ENCODE measurements at places on chromosomes 12 and 14. TPM values are rescaled to one million over a fixed set of nuclear protein-coding genes. Genes with fewer than 3 reads are reported as not detected.

The HOXC12 gene
- not detected for total RNA-seq

The GPR68 gene
- total RNA-seq, result 2.2 TPM

The OR6C2 gene
- not detected for total RNA-seq

The SLC17A8 gene
- 2.0 TPM for total RNA-seq

The SYCP3 gene
- 0.49 TPM for total RNA-seq

The CLEC9A gene
- not detected for total RNA-seq

The SIX6 gene
- total RNA-seq, result not detected

The INSM2 gene
- total RNA-seq, result 0.25 TPM

The ACOT2 gene
- total RNA-seq, result 21.4 TPM

The SIX4 gene
- total RNA-seq, result 0.49 TPM

The IFNG-AS1 gene
- total RNA-seq, result not detected

The RHEBL1 gene
- 0.49 TPM for total RNA-seq

The CCDC196 gene
- total RNA-seq, result not detected

The NUP107 gene
- total RNA-seq, result 49.4 TPM

The SMCO2 gene
- not detected for total RNA-seq

The CFAP73 gene
- total RNA-seq, result 1.2 TPM

The PLEKHA5 gene
- 59.0 TPM for total RNA-seq

The MIP gene
- not detected for total RNA-seq

The GPR33 gene
- not detected for total RNA-seq

The GLT1D1 gene
- total RNA-seq, result 9.6 TPM

The PPP1R36 gene
- 0.49 TPM for total RNA-seq

The GARIN6 gene
- total RNA-seq, result not detected

The SERPINA1 gene
- total RNA-seq, result 1.5 TPM
